ENCODE measurements at places on chromosomes 2 and 18.
A peak's percentile ranks its signal among the peaks of the same experiment; 100 is the strongest.

DNA sequence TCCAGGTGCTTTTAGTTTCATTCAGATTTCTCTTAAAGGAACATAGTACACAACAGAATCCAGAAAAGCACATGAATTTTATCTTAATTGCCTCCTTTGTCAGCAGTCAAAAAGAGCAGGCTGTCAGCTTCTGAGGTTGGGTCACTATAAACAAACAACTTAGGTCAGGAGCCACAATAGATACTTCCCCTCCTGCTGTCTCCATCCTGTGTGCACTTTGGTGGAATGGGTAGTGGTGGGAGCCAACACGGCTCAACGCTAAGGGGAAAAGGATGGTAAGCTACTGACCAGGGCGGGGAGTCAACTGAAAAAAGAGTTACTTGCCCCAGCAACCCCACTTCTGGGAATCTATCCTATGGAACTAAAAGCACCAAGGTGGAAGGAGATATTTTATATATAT, 121.9 kb downstream of the PAX3 start:
- no peak for ATAC-seq
- H3K27me3 ChIP-seq, result peaks cover 11% of the 10 kb centered on the region
- no peaks in the 10 kb centered on the region for H3K36me3 ChIP-seq
- no peak overlapping the region for H3K27ac ChIP-seq
- H3K4me3 ChIP-seq, result no peak overlapping the region

- H3K36me3 ChIP-seq, result no peaks in the 10 kb centered on the region
- H3K27ac ChIP-seq, result peak overlapping the region; percentile 9
- H3K4me1 ChIP-seq, result peaks cover 4% of the 10 kb centered on the region
- ATAC-seq, result peak; percentile 20
Observed at GRCh38 chr2:7515327-7515726, 598.1 kb downstream of the RNF144A start.

DNA sequence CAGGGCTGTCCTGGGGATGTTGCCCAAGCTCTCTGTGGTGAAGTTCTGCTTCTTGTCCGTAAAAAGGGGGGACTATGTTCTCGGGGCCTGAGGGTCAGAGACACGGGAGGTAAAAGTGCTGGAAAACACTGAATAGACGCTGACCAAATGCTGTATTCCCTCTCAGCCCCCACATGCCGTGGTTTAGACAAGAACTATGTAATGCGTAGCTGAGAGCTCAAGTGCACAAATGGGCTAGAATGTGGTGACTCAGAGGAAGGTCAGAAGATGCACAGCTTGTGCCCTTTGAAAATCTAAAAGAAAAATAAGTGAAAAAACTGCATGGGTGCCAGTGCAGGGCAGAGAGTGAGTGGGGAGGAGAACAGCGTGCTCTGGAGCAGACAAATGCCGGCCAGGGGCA, 80.3 kb upstream of the MAP4K4 start:
- peaks cover 5% of the 10 kb centered on the region for H3K4me1 ChIP-seq
- H3K27ac ChIP-seq, result no peak overlapping the region
- H3K27me3 ChIP-seq, result no peaks in the 10 kb centered on the region
- H3K4me3 ChIP-seq, result no peak overlapping the region
- H3K36me3 ChIP-seq, result no peaks in the 10 kb centered on the region

- peak; percentile 48 for ATAC-seq
- peak overlapping the region; percentile 16 for H3K27ac ChIP-seq
- peak overlapping the region; percentile 79 for H3K4me3 ChIP-seq
- H3K27me3 ChIP-seq, result no peaks in the 10 kb centered on the region
- H3K4me1 ChIP-seq, result peaks cover 9% of the 10 kb centered on the region
Observed at GRCh38 chr2:148887350-148888002, 12.4 kb downstream of the KIF5C start.

GRCh38 chr18:77487951-77488740, 238.5 kb downstream of the GALR1 start:
- no peaks in the 10 kb centered on the region for H3K4me1 ChIP-seq
- no peaks in the 10 kb centered on the region for H3K36me3 ChIP-seq
- no peak for ATAC-seq
- H3K27me3 ChIP-seq, result peaks cover 28% of the 10 kb centered on the region
- no peak overlapping the region for H3K4me3 ChIP-seq

- ATAC-seq, result no peak
- H3K4me1 ChIP-seq, result peaks cover 4% of the 10 kb centered on the region
- H3K4me3 ChIP-seq, result peak overlapping the region; percentile 32
- H3K27ac ChIP-seq, result no peak overlapping the region
- H3K36me3 ChIP-seq, result no peaks in the 10 kb centered on the region
Observed at GRCh38 chr2:196066291-196067087, 2.1 kb downstream of the DNAH7 start.

DNA sequence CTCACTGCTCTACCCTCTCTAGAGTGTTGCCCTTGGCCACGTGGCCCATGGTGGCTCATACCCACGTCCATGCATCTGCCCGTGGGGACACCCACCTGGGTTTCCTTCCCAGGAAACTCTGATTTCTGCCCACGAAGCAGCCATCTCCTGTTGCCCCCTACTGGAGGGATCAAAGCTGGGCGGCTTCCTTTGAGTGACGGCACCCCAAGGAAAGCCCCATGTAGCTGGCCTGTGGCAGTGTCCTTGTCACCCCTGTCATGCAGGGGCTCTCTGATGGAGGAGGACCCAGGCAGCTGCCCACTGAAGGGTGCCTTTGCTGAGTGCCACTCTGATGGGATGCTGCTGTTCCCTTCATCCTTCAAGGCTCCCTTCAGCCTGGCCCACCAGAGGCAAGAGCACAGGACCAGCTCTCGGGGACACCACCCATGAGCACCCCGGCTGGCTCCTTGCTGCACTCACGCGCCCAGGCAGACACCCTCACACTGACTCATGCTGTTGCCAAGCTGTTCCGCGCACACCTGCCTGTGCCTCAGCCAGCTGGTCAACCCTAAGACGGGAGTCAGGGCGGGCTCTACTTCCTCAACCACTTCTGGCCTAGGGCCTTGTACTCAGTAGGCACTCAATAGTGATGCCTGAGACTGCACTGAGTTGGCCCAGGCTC, 101.1 kb downstream of the CTIF start:
- no peaks in the 10 kb centered on the region for H3K4me1 ChIP-seq
- ATAC-seq, result no peak
- peaks cover 3% of the 10 kb centered on the region for H3K27me3 ChIP-seq
- H3K4me3 ChIP-seq, result no peak overlapping the region
- no peaks in the 10 kb centered on the region for H3K36me3 ChIP-seq

DNA sequence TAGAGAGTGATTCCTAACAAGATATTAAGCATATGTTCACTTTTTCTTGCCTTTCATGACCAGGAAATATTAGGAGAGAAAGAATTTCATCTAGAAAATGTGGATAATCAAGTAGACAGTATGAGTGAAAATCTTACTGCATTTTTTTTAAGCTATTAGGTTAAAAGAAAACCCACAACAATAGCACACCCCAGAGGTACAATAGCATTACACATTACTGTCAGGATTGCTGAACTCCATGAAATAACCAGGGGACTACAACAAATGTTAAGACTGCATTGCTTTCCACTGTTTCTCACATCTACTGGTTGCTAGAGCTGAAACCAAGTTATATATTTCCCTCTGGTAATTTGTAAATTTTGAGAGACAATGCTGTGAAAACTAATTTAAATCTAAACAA, 33.7 kb downstream of the KLF7 start:
- peaks cover 5% of the 10 kb centered on the region for H3K36me3 ChIP-seq
- ATAC-seq, result no peak
- H3K4me1 ChIP-seq, result peaks cover 33% of the 10 kb centered on the region
- H3K27ac ChIP-seq, result no peak overlapping the region
- H3K27me3 ChIP-seq, result no peaks in the 10 kb centered on the region
- H3K4me3 ChIP-seq, result no peak overlapping the region

- H3K27ac ChIP-seq, result no peak overlapping the region
- no peaks in the 10 kb centered on the region for H3K36me3 ChIP-seq
- H3K4me1 ChIP-seq, result peaks cover 5% of the 10 kb centered on the region
- no peak for ATAC-seq
- no peak overlapping the region for H3K4me3 ChIP-seq
- H3K27me3 ChIP-seq, result peaks cover 9% of the 10 kb centered on the region
Observed at GRCh38 chr2:216555274-216555673, 56.6 kb downstream of the RPL37A start.

DNA sequence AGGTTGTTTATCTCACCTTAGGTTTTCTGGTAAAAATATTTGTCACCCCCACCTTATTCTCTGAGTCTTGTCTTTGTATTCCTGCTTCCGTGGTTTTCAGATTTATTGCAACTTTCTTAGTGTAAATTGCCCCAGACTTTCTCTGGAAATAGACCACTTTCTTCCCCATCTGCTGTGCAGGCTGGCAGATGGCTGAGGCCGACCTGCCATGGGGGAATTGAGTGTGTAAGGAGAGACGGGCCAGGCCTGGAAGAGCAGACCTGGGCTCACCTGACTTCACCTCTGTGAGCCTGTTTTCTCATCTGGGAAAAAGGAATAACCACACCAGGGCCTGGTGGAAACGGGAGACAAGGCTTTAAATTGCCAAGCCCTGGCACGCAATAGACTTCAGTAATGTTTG, 44.9 kb downstream of the ACKR3 start:
- no peaks in the 10 kb centered on the region for H3K36me3 ChIP-seq
- no peaks in the 10 kb centered on the region for H3K4me1 ChIP-seq
- no peak overlapping the region for H3K27ac ChIP-seq
- H3K27me3 ChIP-seq, result peaks cover 19% of the 10 kb centered on the region

DNA sequence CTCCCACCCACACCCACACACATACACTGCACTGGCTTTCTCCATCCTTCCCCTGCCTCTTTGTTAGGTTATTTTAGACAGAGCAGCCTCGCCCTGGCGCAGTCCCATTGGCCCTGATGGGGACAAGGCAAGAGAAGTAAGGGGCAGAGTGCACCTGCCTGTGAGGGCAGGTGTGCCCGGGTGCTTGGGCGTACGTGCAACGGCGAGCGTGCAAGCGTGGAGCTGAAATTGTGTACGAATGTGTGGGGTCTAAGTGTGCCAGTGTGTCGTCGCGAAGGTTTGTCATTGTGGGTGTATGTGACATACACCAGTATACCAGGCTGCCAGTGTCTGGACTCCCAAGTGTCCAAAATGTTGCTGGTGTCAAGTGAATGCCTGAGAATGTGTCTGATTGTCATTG, 544 bp downstream of the LRATD1 start:
- no peaks in the 10 kb centered on the region for H3K4me1 ChIP-seq
- H3K27me3 ChIP-seq, result peaks cover 29% of the 10 kb centered on the region
- ATAC-seq, result no peak
- H3K27ac ChIP-seq, result no peak overlapping the region

GRCh38 chr2:173521450-173522192, 166.9 kb downstream of the CDCA7 start:
- no peaks in the 10 kb centered on the region for H3K36me3 ChIP-seq
- no peak for ATAC-seq
- H3K27ac ChIP-seq, result no peak overlapping the region
- no peaks in the 10 kb centered on the region for H3K4me1 ChIP-seq
- peaks cover 13% of the 10 kb centered on the region for H3K27me3 ChIP-seq

GRCh38 chr2:205287316-205287715, 395.0 kb upstream of the NRP2 start:
- H3K36me3 ChIP-seq, result no peaks in the 10 kb centered on the region
- no peaks in the 10 kb centered on the region for H3K4me1 ChIP-seq
- H3K4me3 ChIP-seq, result no peak overlapping the region
- no peak for ATAC-seq
- H3K27me3 ChIP-seq, result no peaks in the 10 kb centered on the region
- no peak overlapping the region for H3K27ac ChIP-seq

GRCh38 chr2:168726375-168726774, 76.1 kb upstream of the NOSTRIN start:
- no peak for ATAC-seq
- H3K4me3 ChIP-seq, result no peak overlapping the region
- no peaks in the 10 kb centered on the region for H3K27me3 ChIP-seq
- peaks cover 8% of the 10 kb centered on the region for H3K4me1 ChIP-seq

GRCh38 chr2:167401309-167401708, 513.0 kb downstream of the XIRP2 start:
- H3K27ac ChIP-seq, result no peak overlapping the region
- H3K4me1 ChIP-seq, result no peaks in the 10 kb centered on the region
- H3K27me3 ChIP-seq, result no peaks in the 10 kb centered on the region
- no peak overlapping the region for H3K4me3 ChIP-seq
- no peaks in the 10 kb centered on the region for H3K36me3 ChIP-seq
- no peak for ATAC-seq

GRCh38 chr2:239369631-239370161, 31.1 kb downstream of the HDAC4 start:
- H3K27me3 ChIP-seq, result no peaks in the 10 kb centered on the region
- peak overlapping the region; percentile 75 for H3K27ac ChIP-seq
- peaks cover 21% of the 10 kb centered on the region for H3K4me1 ChIP-seq
- H3K36me3 ChIP-seq, result no peaks in the 10 kb centered on the region

- H3K27ac ChIP-seq, result no peak overlapping the region
- H3K4me1 ChIP-seq, result no peaks in the 10 kb centered on the region
Observed at GRCh38 chr2:119174216-119174992, 15.9 kb upstream of the C1QL2 start.

DNA sequence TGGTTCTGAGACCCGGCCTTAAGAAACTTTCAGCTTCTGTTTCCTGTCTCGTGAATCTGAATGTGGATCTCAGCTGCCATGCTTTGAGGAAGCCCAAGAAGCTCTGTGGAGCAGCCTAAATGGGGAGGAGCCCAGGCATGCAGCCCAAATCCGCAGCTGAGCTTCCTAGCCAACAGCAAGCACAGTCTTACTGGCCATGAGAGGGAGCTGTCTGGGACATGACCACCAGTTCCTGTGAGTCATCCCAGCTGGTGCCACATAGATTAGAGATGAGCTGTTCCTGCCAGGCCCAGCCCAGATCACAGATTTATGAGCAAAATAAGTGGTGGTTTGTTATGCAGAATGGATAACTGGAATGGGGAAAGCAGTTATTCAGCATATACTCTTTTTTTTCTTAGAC, 224.4 kb upstream of the APCDD1 start:
- no peaks in the 10 kb centered on the region for H3K4me1 ChIP-seq
- no peak overlapping the region for H3K27ac ChIP-seq
- H3K27me3 ChIP-seq, result peaks cover 11% of the 10 kb centered on the region
- H3K36me3 ChIP-seq, result no peaks in the 10 kb centered on the region

- no peak for ATAC-seq
- no peaks in the 10 kb centered on the region for H3K27me3 ChIP-seq
- H3K27ac ChIP-seq, result no peak overlapping the region
- H3K36me3 ChIP-seq, result peaks cover 18% of the 10 kb centered on the region
- no peak overlapping the region for H3K4me3 ChIP-seq
- no peaks in the 10 kb centered on the region for H3K4me1 ChIP-seq
Observed at GRCh38 chr18:56598422-56598821, 40.0 kb downstream of the TXNL1 start.

GRCh38 chr2:171319164-171319810, 114.5 kb downstream of the METTL8 start:
- H3K4me1 ChIP-seq, result peaks cover 39% of the 10 kb centered on the region
- H3K4me3 ChIP-seq, result peak overlapping the region; percentile 68
- H3K36me3 ChIP-seq, result peaks cover 37% of the 10 kb centered on the region
- H3K27me3 ChIP-seq, result no peaks in the 10 kb centered on the region
- peak; percentile 82 for ATAC-seq

GRCh38 chr18:8411492-8411891, 197.7 kb upstream of the RAB12 start:
- H3K4me1 ChIP-seq, result no peaks in the 10 kb centered on the region
- no peak overlapping the region for H3K27ac ChIP-seq
- no peaks in the 10 kb centered on the region for H3K27me3 ChIP-seq
- ATAC-seq, result no peak
- peaks cover 2% of the 10 kb centered on the region for H3K36me3 ChIP-seq
- no peak overlapping the region for H3K4me3 ChIP-seq

- ATAC-seq, result no peak
- H3K36me3 ChIP-seq, result no peaks in the 10 kb centered on the region
- peaks cover 25% of the 10 kb centered on the region for H3K4me1 ChIP-seq
- H3K27me3 ChIP-seq, result no peaks in the 10 kb centered on the region
Observed at GRCh38 chr2:216012133-216012829, 1.1 kb downstream of the MREG start.

- no peak overlapping the region for H3K27ac ChIP-seq
- H3K36me3 ChIP-seq, result no peaks in the 10 kb centered on the region
- peak; percentile 21 for ATAC-seq
Observed at GRCh38 chr18:50142441-50143120, 52.4 kb downstream of the MYO5B start.

GRCh38 chr2:48474574-48475298, 55.2 kb upstream of the STON1 start:
- H3K27ac ChIP-seq, result no peak overlapping the region
- H3K27me3 ChIP-seq, result no peaks in the 10 kb centered on the region
- H3K4me1 ChIP-seq, result no peaks in the 10 kb centered on the region
- no peak for ATAC-seq
- H3K36me3 ChIP-seq, result peaks cover 76% of the 10 kb centered on the region
